ENCODE measurements at places on chromosomes 2 and 18.

DNA sequence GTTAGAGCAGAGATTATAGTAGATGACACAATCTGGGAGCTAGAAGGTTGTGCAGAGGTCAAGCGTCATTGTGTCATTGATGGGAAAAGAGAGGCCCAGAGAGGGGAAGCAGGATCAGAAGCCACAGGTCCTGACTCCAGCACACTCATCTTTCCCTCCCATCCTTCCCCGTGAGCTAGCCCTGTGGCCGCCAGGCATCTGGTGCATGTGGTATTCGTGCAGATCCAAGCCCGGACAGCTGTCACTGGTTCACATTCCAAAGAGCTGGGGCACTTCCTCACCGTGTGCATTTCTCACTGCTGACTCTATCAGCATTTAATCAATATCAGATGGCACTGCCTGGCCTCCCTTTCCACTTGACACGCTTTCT, 94.1 kb upstream of the THOC1 start:
- DNase-seq, result no peak

DNA sequence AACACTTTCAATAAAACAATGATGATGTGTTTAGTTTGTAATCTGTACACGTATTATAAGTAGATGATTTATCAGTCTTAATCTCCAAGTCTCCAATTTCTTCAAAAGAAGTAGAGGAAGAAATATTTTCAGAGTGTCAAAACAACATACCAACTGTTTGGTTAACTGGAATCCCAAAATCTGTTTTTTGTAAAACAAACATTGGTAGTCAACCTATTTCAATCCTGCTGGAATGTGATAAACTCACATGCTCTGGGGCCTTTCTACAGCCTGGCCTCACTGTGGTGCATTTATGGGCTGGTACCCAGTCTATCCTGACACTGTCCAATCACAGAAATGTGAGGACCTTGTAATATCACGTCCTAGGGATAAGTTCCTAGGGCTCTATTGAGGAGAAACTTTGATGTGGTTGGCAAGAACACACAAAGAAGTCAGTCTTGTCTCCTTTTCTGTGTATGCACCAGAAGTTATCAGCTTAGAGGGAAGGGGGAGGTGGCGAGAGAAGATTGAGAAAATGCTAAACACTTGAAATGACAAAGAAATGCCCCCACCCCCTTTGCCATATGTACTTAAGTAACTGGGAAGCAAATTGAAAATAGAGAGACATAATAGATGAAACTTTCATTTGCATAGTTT, 47.2 kb downstream of the PRKRA start:
- no peak for DNase-seq

DNA sequence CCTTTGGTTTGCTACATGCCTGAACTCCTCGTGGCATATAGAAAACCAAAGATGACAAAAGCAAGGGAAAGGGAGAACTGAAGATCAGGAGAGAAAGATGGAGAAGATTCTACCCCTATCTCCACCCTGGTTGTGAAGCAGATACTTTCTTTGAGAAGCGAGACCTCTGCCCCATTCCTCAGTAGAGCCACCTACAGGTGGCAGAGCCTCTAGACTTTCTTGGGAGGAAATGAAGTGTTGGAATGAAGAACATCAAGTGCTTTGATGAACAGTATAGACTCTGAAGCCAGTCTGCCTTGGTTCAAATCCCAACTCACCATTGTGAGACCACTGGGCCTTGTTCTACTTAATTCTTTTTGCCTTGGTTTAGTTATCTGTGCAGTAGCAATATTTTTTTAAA, 348.8 kb upstream of the ETAA1 start:
- DNase-seq, result no peak

DNA sequence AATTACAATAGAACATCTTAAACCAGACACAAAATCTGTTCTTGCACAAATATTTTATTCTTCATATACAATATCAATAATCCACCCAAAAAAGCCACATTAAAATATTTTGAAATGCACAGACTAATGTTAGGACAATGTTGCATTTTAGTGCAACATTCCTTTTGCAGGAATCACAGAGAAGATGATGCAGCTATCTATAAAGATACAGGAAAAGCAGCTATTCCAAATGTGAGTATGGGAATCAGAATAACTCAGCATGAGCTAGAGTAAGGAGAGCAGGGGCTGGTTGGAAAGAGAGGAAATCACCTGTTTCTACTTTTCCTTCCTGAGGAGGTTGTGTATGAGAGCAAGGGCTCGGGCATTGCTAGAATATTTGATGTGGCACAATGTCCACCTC, 4.8 kb downstream of the C2orf66 start:
- no peak for DNase-seq

- DNase-seq, result no peak
These were observed 845 bp downstream of the EML4 start for GRCh38 chr2:42169874-42170521.

DNA sequence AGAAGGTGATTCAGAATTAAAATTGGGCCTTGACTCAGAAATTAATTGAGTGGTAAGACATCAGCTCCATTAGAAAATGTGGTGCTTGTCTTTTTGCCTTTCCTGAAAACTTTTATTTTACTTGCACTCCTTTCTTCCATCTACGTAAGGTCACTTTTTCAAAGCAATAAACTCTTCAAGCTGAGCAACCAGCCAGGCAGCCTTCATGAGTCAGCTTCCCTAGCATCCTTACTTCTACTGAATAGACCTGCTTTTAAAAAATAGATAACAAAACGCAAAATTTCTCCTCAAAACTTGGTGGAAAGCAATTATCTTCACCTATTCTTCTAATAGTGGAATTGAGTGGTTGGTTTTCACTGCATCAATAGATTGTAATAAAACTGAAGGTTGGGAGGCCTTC, 504.2 kb downstream of the ARHGAP15 start:
- no peak for DNase-seq

DNA sequence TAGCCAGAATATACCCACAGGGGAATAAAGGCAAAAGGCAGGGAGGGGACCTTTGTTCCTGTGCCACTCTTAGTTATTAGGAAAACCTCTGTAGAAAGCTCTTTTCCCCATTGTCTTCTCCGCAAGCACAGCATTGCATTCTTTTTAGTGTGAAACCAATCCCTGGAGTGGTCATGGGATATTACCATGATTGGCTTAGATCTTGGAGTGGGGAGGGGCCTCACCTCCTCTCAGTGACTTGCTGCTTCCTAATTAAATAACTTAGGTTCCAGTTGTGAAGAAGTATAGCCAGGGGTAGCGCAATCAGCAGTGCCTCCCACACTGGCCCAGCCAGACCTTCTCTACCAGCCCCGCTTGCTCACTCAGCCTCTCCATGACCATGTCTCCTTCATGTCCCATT, 49.9 kb upstream of the AFF3 start:
- no peak for DNase-seq

GRCh38 chr2:169743549-169743948, 9.9 kb downstream of the KLHL23 start:
- DNase-seq, result peak; percentile 61

DNA sequence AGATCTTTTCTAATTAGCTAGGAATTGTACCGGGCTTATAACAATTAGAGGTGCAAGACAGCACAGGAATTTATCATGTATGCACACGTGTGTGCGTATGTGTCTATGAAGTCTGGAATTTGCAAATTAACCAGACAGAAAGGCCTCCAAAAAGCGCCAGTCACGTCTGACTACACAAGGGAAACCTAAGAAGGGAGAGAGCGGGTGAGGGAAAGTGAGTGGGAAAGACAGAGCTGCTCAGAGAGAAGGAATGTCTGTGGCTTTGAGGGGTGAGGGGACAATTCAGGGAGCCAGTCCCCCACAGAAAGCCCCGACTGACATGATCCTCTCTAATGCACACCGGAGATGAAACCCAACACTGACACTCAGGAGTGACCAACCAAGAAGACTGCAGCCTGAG, 197.7 kb upstream of the SH3BP4 start:
- no peak for DNase-seq

- no peak for DNase-seq
These were observed 52.1 kb downstream of the RBBP8 start for GRCh38 chr18:22985250-22985649.

DNA sequence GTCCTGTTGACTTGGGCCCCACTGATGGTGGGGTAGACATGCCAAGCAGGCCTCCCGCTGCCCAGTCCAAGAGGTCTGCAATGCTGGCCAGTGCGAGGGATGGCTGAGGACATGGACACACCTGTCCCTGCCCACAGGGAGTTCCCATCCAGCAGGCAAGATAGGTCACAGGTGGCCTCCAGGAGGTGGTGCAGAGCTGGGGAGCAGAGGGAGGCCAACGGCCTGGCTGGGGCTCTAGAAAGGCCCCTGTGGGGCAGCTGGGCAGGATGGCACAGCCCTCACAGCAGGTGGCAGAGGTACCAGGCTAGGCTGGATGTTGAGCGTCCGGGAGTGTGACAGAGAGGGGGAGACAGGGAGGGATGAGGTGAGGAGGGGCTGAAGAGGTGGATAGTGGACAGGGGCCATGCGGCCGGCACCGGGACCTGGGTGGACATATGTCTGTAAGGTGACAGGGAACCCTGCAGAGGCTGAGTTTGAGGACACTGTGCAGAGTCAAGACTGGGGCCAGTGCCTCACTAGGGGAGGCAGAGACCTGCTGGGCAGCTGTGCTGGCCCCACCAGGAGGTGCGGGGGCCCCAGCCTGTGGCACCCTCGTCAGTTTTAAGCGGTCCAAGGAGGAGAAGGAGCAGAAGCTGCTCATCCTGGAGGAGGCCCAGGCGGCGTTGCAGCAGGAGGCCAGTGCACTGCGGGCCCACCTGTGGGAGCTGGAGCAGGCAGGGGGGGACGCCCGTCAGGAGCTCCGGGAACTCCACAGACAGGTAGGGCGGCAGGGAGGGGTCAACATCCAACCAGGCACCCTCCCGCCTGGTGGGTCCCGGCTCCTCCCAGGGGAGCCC, 34.3 kb upstream of the SNED1 start:
- no peak for DNase-seq

DNA sequence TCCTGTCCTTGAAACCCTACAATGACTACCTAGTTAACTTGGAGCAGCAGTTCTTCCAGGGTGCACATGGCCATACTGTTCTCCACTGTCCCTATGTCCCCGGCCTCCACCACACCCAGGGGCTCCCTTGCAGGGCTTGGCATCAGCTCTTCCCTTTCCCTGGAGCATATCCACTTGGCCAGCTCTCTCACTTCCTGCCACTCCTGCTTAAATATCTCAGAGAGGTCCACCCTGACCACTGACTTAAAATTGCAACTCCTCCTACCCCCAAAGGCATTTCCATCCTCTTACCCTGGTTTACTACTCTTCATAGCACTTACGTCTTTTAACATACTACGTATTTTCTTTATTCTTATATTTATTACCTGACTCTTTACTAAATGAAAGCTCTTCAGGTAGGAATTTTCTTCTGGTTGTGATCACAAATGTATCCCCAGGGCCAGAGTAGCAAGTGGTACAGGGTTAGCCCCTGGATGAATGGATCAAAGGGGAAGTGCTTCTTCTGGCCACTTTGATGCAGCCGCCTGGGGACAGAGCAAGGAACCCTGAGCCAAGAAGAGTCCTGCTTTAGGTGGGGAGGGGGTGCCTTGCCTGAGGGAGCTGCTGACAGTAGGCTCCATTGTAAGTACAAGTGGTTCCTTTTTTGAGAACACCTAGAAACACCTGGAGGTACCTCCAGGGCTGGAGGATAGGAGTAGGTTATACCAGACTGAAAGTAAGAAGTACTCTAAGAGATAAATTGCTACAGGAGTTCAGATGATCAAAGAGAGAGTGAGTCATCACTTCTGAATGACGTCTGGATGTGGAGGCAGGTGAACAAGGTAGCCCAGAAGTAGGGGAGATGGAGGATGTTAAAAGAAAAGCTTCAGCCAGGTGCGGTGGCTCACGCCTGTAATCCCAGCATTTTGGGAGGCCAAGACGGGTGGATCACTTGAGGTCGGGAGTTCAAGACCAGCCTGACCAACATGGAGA, 82.2 kb downstream of the SOCS6 start:
- DNase-seq, result no peak

DNA sequence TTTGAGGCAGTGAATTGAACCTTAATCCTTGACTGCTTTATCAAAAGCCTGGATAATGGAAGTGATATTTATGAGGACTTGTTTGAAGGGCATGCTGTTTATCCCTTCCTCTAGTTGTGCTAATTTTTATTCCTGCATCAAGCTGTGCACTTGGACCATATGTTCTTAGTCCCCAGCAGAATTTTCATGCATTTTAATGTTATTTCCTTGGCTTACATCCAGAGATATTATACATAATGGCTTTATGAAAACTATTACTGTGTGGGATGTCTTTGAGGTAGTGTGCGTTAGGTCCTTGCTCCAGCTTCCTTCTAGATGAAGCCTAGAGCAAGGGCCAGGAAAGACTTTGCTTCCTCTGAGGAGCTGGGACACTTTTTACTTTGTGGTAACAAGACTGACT, 378.4 kb downstream of the LPIN1 start:
- no peak for DNase-seq

DNA sequence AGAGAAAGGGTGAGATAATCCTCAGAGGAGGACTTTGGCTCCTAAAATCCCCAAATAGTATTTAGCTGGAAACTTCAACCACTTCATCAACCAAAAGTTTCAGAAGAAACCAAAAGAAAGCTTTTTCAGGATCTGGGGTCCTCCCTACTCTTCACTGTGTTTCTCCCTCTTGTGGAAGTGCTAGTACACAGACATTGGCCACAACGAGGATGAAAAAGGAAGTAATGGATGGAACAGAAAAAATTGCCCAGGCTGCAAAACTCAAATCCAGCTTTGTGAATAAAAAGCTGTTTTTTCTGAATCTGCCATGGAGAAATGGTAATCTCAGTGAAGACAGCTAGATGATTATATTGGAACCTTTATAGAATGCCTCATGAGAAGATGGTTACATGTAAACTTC, 4.0 kb downstream of the PID1 start:
- no peak for DNase-seq

DNA sequence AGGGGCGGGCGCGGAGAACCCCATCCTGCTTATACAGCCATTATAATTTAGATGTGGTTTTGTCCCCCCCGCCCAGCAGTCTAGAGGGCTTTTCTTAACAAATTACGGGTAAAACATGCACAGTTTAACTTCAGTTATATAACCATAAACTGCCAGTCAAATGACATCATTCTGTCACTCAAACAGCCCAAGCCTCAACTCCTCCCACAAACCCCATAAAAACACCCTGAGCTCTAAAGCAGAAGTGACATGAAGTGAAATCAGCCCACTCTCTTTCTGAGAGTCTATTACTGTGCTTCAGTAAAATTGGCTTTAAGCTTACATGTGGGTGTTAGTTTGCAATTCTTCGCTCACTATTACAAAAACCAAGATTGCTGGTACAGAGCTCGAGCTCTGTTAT, 705.1 kb upstream of the GCFC2 start:
- no peak for DNase-seq

DNA sequence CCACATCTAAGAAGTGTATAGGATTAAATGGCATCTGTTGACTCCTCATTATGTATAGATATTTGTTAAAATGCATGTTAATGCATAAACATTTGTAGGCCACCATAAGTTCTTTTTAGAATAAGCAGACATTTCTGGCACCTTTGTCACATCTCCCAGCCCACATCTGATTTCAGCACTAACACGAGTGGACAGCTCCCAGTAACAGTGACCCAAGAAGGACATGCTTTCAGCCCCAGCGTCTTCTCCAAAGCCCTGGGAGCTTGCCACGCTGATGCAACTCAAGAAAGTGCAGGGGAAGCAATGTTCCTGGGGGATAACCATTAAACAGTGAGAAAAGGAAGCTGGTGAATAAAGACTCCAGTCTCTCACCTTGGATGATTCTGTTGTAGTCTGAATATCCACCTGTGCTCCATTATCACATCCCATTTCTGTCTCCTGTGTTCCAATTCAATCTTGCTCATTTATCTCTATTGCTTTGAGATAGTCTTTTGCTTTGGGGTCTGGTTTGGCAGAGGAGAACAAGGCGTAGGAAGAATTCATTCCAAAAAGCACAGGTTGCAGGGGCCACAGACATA, 182.6 kb upstream of the THSD7B start:
- peak; percentile 0 for DNase-seq

All from midbrain (tissue), 1 donor.